Stimulated activated CD4-positive, alpha-beta T cell treated with anti-CD3 and anti-CD28 coated beads, TNF-alpha, amount 100 ng/mL, for 48 hours (primary cell): ENCODE measurements at places on chromosomes 3 and 15.

GRCh38 chr3:159850481-159850880, 138.2 kb upstream of the IL12A start:
- DNase-seq = no peak

GRCh38 chr3:111156517-111156916, 84.9 kb downstream of the NECTIN3 start:
- no peak for DNase-seq

DNA sequence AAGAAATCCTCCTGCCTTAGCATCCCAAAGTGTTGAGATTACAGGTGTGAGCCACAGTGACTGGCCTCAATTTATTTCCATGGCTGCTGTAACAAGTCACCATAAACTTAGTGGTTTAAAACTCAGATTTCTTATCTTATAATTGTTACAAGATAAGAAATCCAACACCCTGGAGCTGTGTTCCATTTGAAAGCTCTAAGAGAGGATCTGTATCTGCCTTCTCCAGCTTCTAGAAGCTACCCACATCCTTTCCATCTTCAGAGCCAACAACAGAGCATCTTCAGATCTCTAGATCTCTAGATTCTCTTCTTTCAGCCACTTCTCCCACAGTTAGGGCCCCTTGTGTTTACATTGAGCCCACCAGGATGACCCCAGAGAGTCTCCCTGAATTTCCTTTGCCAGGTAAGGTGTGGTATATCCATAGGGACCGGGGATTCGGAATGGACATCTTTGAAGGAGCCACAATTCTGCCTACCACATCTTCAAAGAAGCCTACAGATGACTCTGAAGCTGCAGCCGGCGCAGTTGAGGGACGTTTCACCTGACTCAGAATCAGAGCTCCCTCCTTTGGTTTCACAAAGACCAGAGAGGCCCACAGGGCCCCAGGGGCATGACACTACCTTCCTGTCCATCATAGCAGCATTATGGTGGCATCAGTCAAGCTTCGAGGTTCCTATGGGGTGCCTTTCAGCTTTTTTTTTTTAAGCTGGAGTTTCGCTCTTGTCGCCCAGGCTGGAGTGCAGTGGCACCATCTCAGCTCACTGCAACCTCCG, 87.0 kb upstream of the IGF1R start:
- DNase-seq = no peak

- no peak for DNase-seq
Observed at GRCh38 chr15:20294651-20295237, 246.9 kb downstream of the GOLGA6L6 start.

DNA sequence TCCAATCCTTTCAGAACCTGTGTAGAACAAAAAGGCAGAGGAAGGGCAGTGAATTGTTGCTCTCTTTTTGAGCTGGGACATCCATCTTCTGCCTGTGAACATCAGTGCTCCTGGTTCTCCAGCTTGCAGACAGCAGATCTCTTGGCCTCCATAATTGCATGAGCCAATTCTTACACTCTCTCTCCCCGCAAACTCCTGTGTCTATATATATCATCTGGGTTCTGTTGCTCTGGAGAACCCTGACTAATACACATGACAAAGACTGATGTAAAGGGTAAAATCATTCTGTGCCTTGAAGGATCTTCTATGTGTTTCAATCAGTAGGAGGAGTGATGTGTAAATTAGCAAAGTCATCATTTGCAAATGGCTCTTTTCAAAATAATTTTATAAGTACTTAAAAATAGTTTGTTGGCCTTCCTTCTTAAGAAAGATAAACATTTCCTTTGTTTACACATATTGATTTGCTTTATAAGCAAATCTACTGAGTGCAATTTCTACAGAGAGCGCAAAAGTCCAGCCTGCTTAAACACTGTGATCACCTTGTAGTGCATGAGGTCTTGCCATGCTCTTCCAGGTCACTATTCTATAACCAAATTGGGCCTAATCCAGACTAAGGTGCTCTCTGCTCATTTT, 154.9 kb upstream of the ANKRD28 start:
- no peak for DNase-seq

DNA sequence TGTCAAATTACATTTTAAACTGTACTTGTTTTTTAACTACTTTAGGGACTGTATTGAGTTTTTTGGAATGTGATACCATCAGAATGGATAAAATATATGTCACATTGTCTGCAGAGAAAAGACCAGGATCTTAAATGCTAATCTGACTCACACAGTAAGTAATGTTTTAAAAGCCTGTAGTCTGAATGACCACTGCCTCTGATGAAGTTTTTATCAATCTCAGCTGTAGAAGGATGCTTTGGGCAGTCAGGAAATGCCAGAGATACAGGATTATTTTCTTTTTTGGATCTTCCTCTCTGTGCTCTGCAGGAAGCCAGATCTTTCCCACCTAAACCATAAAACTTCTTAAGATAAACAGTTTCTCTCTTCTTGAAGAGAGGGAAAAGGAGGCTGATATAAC, 73.1 kb upstream of the PRTG start:
- no peak for DNase-seq

DNA sequence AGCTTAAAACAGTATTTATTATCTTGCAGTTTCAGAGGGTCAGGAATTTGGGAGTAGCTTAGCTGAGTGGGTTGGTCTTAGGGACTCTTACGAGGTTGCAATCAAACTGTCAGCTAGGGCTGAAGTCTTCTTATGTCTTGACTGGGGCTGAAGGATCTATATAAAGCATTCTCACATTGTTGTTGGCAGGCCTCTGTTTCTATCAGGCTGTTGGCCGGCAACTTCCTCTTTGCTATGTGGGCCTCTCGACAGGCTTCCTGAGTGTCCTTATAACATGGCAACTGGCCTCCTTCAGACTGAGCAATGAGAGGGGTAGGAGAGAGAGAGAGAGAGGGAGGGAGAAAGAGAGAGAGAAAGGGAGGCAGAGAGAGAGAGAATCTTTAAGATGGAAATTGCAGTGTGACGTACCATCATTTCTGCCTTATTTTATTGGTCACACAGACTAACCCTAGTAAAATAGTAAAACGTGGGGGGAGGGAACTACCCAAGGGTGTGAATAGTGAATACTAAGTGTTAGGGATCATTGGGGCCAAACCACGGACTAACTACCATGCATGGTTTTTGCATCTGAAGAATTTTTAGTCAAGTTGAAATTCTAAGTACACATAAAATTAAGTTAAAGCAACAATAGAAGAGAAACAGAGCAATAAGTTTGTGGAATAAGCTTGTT, 16.1 kb downstream of the FGF7 start:
- DNase-seq = no peak

DNA sequence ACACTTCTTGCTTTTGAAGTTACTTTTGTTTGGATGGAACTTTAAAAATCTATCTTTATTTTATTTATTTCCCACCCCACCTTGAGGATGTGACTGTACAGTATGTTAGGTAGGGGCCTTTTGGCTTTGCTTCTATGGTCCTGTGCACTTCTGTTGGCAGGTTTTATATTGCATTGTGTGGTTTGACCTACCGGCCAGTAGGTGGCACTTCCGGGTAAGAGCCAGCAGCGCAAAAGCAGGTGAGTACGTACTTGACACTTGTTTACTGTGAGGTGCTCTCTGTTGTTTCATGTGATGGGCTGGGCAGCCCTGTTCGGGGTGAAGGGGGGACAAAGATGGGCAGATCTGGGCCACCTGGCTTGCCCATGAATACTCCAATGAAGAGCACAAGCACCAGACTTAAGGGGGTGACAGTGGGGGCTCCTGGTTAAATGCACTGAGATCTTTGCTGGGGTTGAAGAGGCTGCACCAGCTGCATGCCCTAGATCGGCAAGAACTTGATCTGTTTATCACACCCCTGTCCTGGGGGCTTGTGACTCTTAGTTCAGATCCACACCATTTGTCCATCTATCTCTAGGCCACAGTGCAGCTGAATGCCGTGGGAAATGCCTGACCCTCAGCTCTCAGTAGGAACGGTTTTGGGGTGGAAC, 131.6 kb downstream of the NLGN1 start:
- no peak for DNase-seq

GRCh38 chr3:169383770-169384169, 279.7 kb downstream of the MECOM start:
- no peak for DNase-seq

DNA sequence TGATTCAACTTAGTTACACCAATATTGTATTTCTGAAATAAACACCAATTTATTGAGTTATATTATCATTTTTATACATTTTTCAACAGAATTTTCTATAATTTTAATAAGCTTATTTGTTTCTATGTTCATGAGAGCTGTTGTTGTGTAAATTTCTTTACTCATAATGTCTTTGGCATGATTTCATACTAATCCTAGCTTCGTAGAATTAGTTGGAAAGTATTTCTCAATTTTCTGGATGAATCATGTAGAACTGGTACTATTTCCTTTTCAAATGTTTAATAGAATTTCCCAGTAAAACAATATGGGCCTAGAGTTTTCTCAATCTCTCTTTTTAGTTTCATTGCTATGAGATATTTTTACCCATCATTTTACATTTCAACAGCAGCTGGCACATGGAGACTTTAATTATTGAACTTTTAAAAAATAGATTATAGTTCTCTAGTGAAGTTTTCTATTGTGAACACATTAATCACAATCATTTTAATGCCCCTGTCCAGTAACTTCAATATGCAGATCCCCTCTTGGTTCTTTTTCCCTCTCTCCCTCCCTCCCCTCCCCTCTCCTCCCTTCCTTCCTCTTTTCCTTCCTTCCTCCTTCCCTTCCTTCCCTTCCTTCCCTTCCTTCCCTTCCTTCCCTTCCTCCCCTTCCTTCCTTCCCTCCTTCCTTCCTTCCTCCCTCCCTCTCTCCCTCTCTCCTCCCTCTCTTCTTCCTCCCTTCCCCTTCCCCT, 1357.1 kb downstream of the ZPLD1 start:
- no peak for DNase-seq

DNA sequence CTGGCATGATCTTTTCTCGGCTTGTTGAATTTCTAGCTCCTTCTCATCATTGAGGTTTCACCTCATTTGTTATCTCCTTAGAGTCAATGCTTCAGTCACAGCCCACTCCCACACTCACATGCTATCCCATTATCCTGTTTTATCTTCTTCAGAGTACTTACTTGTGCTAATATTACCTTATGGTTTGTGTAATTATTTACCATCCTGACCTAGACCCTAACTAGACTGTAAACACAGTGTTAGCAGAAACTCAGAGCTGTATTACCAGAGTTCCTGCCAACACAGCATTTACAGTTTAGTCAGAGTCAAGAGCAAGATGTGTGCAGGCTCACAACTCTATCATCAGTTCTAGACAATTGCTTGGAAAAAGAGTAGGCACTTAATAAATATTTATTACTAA, 144.7 kb downstream of the OTOL1 start:
- no peak for DNase-seq

- no peak for DNase-seq
Observed at GRCh38 chr3:14429640-14430039, 27.2 kb downstream of the SLC6A6 start.

- DNase-seq = no peak
Observed at GRCh38 chr3:159872374-159873109, 116.1 kb upstream of the IL12A start.

- DNase-seq = no peak
Observed at GRCh38 chr3:107986505-107986904, 104.3 kb downstream of the CD47 start.

DNA sequence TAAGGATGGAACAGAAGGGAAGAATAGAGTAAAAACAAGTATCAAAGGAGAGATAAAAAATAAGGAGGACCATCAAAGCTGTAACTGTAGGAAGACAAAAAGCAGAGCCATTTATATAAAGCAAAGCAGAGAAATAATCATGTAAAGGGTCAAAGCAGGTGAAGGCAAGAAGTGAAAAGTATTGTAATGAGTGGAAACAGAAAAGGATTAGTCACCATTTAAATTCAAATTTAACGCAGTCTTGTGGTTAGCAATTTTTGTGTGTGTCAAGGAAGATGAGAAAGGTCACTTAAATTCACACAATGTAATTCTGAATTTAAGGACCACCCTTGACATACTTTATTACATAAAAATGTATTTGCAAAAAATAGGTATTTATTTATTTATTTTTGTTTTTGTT, 567.8 kb downstream of the ROBO1 start:
- DNase-seq = no peak

GRCh38 chr3:187838016-187838540, 92.8 kb upstream of the BCL6 start:
- no peak for DNase-seq

DNA sequence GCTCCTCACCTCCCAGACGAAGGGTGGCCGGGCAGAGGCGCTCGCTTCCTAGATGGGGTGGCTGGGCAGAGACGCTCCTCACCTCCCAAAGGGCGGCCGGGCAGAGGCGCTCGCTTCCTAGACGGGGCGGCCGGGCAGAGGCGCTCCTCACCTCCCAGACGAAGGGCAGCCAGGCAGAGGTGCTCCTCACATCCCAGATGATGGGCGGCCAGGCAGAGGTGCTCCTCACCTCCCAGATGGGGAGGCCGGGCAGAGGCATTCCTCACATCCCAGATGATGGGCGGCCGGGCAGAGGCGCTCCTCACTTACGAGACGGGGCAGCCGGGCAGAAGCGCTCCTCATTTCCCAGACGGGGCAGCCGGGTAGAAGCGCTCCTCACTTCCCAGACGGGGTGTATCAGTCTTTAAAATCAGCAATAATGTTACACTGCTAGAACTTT, 19.4 kb upstream of the CCNL1 start:
- no peak for DNase-seq

- DNase-seq = no peak
Observed at GRCh38 chr15:94070356-94071295, 160.7 kb upstream of the MCTP2 start.

GRCh38 chr3:25142609-25143355, 285.3 kb upstream of the RARB start:
- DNase-seq = no peak

- DNase-seq = peak; percentile 24
Observed at GRCh38 chr3:147361454-147362420, 44.6 kb downstream of the ZIC4 start.

- DNase-seq = no peak
Observed at GRCh38 chr3:50100956-50101845, 12.5 kb downstream of the RBM5 start.

DNA sequence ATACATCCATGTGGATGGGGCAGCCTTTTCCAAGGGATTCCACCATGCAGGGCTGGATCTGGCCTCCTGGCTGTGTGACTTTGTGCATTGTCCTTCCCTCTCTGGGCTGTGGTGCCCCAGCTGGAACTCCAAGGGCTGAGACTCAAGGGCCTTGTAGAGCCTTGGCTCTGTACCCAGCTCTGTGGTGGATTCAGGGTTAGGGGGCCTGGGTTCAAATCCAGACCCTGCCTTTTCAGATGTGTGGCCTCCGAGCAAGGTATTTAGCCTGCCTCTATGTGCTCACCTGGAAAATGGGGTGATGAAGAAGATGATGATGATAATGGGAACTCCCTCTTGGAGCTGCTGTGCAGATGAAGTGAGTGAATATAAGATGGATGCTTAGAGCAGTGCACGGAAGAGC, 161.9 kb downstream of the WNT7A start:
- DNase-seq = no peak

DNA sequence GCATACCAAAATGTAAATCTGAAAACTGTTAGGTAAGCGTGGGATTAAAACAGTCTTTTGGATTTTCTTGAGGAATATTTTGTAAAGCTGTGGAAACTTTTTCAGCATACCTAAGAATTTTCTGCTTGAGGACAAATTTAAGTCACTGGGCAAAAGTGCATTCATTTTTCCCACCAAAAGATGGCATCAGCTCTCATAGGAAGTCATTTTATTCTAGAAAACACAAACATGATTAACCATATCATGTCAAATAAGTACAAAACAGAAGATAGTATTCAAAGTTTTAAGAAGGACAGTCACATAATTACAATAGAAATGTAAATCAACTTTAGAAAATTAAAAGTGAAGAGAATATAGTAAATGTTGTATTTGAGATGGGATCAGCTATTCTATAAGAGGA, 63.5 kb downstream of the SLC49A4 start:
- no peak for DNase-seq

- DNase-seq = no peak
Observed at GRCh38 chr15:65896236-65896635, 26.9 kb downstream of the RAB11A start.
